Progenitor cell of endocrine pancreas (in vitro differentiated cells): ENCODE measurements at places on chromosomes 1 and 21. TPM values are rescaled to one million over a fixed set of nuclear protein-coding genes. Genes with fewer than 3 reads are reported as not detected.

PDZK1 gene
- 25.0 and 26.2 TPM in 2 replicates for total RNA-seq

TLCD4 gene
- 33.8 and 34.2 TPM in 2 replicates for total RNA-seq

GRCh38 chr21:14403681-14404318, 20.9 kb upstream of the HSPA13 start:
- DNase-seq, result no peak
- H3K4me1 ChIP-seq, result no peaks in the 10 kb centered on the region
- no peak overlapping the region for H3K4me3 ChIP-seq
- no peaks in the 10 kb centered on the region for H3K27me3 ChIP-seq
- no peaks in the 10 kb centered on the region for H3K36me3 ChIP-seq
- H3K27ac ChIP-seq, result no peak overlapping the region

DNA sequence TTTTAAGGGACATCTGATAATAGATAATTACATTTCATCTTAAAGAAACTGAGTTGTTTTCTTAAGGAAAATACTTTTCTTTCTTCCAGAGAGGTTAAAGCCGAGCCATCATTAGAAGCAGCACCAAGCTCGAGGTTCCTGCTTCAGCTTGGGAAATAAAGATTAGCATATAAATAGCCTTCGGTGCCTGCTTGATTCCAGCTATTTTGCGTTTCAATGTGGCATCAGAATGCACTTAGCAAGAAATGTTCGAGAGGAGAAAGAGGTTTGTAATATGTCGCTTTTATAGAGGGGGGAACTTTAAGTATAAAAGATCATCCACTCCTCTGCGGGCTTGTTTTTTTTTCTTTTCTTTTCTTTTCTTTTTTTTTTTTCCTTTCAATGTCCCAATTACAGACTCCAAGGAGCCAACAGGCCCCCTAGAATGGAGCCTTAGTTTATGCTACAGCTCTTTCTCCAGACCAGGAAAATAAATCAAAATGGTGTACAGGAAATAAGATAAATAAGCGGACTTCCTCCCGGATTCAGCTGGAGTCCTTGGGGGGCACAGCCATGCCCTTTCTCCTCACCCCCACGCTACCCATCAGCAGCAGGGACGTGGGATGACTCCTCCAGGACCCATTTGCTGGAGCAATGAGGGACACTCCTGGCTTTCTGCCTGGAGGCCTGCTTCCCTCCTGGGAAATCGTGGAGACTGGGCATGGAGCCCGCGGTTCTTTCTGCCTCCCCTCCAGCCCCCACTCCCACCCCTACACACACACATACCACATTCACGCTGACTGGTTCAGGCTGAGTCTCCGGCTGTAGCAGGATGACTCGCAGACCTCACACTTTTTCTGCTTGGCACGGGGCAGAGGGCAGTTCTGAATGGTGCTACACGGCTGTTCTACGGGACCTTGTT, 131.6 kb downstream of the RRAGC start:
- no peak overlapping the region for H3K27ac ChIP-seq
- peaks cover 17% of the 10 kb centered on the region for H3K4me1 ChIP-seq
- no peaks in the 10 kb centered on the region for H3K36me3 ChIP-seq
- no peak for DNase-seq

AGT gene
- total RNA-seq, result 12.5 and 13.5 TPM in 2 replicates

ASCL5 gene
- 0.26 and 0.36 TPM in 2 replicates for total RNA-seq

RAD54L gene
- total RNA-seq, result 17.0 and 17.3 TPM in 2 replicates

IVL gene
- not detected in 2 replicates for total RNA-seq

- peaks cover 8% of the 10 kb centered on the region for H3K4me1 ChIP-seq
- H3K27ac ChIP-seq, result no peak overlapping the region
- no peak for DNase-seq
- H3K4me3 ChIP-seq, result no peak overlapping the region
- H3K36me3 ChIP-seq, result no peaks in the 10 kb centered on the region
- H3K27me3 ChIP-seq, result peaks cover 21% of the 10 kb centered on the region
These were observed 119.7 kb upstream of the LMO4 start for GRCh38 chr1:87208931-87209330.

RNU1-2 gene
- total RNA-seq, result 3,923 and 3,957 TPM in 2 replicates

DNA sequence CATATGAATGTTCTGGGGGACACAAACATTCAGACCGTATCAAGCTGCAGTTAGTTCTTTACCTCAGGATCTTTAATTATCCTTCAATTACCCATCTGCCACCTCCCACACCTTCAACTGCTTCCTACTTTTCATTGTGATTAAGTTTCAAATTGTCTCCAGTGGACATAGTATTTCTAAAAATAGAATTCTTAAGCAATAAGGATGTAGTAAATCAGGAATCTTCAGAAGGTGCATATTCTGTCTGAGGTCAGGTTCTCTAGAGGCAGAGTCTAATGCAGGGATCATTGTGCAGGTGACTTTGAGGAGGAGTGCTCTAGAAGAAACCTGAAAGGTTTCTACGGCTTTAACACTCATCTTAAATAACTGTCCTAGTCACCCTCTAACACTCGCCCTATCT, 102.6 kb upstream of the PPP2R5A start:
- H3K4me3 ChIP-seq, result no peak overlapping the region
- DNase-seq, result no peak
- peaks cover 3% of the 10 kb centered on the region for H3K27me3 ChIP-seq
- no peaks in the 10 kb centered on the region for H3K36me3 ChIP-seq

DNA sequence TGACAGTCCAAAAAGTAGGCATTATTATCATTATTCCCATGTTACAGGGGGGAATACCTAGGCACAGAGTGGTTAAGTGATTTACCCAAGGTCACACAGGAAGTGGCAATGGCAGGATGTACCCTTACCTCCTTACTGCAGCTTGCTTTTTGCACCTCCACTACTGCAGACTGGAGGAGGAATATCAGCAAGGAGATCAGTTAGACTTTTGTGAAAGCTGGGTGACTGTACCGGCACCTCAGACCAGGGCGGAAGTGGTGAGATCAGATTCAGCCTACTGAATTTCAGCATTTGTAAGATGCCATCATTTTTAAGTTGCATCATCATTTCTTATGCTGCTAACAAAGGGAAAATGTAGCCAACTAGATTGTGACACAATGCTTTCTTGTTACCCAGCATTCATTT, 4.5 kb downstream of the ADARB1 start:
- no peak overlapping the region for H3K4me3 ChIP-seq
- no peak overlapping the region for H3K27ac ChIP-seq
- no peak for DNase-seq

- no peak for DNase-seq
- peaks cover 4% of the 10 kb centered on the region for H3K36me3 ChIP-seq
- no peak overlapping the region for H3K27ac ChIP-seq
- no peak overlapping the region for H3K4me3 ChIP-seq
- H3K27me3 ChIP-seq, result no peaks in the 10 kb centered on the region
These were observed 9.3 kb upstream of the PHGDH start for GRCh38 chr1:119702384-119702783.

ATXN7L2 gene
- total RNA-seq, result 17.6 and 19.6 TPM in 2 replicates

GRCh38 chr1:221865808-221866207, 123.9 kb upstream of the DUSP10 start:
- no peak overlapping the region for H3K27ac ChIP-seq
- no peaks in the 10 kb centered on the region for H3K4me1 ChIP-seq
- H3K36me3 ChIP-seq, result no peaks in the 10 kb centered on the region
- H3K4me3 ChIP-seq, result no peak overlapping the region
- no peak for DNase-seq

CLDN17 gene
- total RNA-seq, result not detected in 2 replicates

B3GALT5 gene
- 0.86 and 1.6 TPM in 2 replicates for total RNA-seq

OR2T11 gene
- not detected in 2 replicates for total RNA-seq

- H3K4me3 ChIP-seq, result no peak overlapping the region
- H3K27me3 ChIP-seq, result peaks cover 24% of the 10 kb centered on the region
- DNase-seq, result no peak
- H3K27ac ChIP-seq, result no peak overlapping the region
These were observed 454.6 kb upstream of the RUNX1 start for GRCh38 chr21:35503671-35504070.

GRCh38 chr1:70659891-70660290, 248.8 kb downstream of the CTH start:
- no peak overlapping the region for H3K4me3 ChIP-seq
- peaks cover 7% of the 10 kb centered on the region for H3K4me1 ChIP-seq
- no peak for DNase-seq
- H3K27ac ChIP-seq, result no peak overlapping the region
- H3K27me3 ChIP-seq, result no peaks in the 10 kb centered on the region

DNA sequence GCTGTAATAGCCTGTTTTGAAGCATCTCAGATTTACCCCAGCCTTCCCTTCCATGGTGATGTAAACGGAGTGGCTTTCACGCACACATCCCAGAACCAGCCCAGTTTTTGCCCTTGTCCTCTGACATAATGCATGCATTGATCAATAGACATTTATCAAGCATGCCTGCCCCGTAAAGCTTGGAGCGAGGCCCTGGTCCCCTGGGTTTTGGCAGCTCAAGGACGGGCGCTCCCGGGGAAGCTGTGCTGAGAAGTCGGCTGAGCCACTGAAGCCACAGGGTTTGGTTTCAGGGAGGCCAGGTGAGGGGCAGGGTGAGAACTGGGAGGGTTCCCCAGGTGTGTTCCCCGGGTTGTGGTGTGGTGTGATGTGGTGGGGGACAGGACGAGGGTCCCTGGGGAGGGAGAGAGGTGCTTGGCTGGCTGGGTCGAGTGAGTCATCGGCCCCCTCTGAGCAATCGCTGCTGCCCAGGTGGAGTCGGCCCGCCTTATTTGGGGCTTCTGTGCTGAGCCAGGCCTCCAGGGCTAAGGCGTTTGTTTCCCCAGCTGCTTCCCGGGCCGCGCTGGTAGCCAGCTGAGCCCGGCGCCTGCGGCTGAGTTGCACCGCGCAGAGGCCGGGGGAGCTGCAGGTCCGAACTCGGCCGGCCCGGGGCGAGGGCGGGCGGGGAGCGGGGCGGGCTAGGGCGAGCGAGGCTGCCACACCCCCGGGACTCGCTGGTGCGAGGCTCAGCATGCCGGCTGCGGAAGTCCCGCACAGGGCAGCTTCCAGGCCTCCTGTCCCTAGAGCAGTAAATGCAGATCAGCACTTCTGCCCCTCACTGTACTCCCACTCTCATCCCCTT, 23.6 kb downstream of the ATP2B4 start:
- no peaks in the 10 kb centered on the region for H3K27me3 ChIP-seq
- H3K4me1 ChIP-seq, result peaks cover 16% of the 10 kb centered on the region
- H3K4me3 ChIP-seq, result peak overlapping the region; percentile 68

HSD11B1 gene
- total RNA-seq, result not detected in 2 replicates

GRCh38 chr1:200034761-200035396, 7.4 kb downstream of the NR5A2 start:
- H3K4me3 ChIP-seq, result no peak overlapping the region
- no peak for DNase-seq
- H3K27ac ChIP-seq, result no peak overlapping the region
- H3K27me3 ChIP-seq, result peaks cover 8% of the 10 kb centered on the region
- H3K4me1 ChIP-seq, result peaks cover 24% of the 10 kb centered on the region

ZBTB8B gene
- total RNA-seq, result 4.3 and 4.7 TPM in 2 replicates

BRINP3 gene
- 0.11 TPM in 1 of 2 replicates, not detected in the other for total RNA-seq

- no peaks in the 10 kb centered on the region for H3K27me3 ChIP-seq
- H3K27ac ChIP-seq, result no peak overlapping the region
- peaks cover 4% of the 10 kb centered on the region for H3K36me3 ChIP-seq
- no peaks in the 10 kb centered on the region for H3K4me1 ChIP-seq
- no peak overlapping the region for H3K4me3 ChIP-seq
- DNase-seq, result peak; percentile 6
These were observed 11.7 kb downstream of the COL6A2 start for GRCh38 chr21:46109313-46110221.

- peaks cover 15% of the 10 kb centered on the region for H3K4me1 ChIP-seq
- no peak overlapping the region for H3K4me3 ChIP-seq
- DNase-seq, result no peak
- H3K36me3 ChIP-seq, result no peaks in the 10 kb centered on the region
These were observed 7.3 kb downstream of the TRAF5 start for GRCh38 chr1:211333906-211334305.

BATF3 gene
- total RNA-seq, result 0.53 and 0.55 TPM in 2 replicates

- H3K36me3 ChIP-seq, result no peaks in the 10 kb centered on the region
- H3K4me1 ChIP-seq, result no peaks in the 10 kb centered on the region
- H3K4me3 ChIP-seq, result no peak overlapping the region
- H3K27me3 ChIP-seq, result peaks cover 7% of the 10 kb centered on the region
These were observed 181.3 kb upstream of the USP24 start for GRCh38 chr1:55396381-55396891.

TRAPPC10 gene
- 40.4 and 42.7 TPM in 2 replicates for total RNA-seq

TMEM54 gene
- 23.2 and 27.0 TPM in 2 replicates for total RNA-seq

DNA sequence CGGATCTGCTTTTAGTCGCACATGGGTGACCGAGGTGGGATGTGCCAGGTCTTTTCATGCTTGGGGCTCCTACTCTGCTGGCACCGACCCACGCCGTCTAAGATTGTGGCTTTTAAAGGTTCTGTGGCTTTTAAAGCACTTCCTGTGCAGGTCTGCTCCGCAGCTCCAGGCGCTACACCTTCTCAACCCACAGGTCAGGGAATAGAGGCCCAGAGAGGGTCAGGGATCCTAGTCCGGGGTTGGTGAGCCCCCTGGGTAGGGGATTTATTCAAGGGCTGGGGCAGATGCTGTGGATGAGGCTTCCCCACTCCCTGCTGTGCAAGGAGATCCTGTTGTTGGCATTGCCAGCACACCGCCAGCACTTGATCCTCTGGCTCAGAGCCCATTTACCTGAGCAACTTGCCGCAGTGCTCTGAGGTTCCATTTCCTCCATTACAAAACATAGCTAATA, 212.8 kb upstream of the RAB4A start:
- H3K36me3 ChIP-seq, result no peaks in the 10 kb centered on the region
- no peak overlapping the region for H3K27ac ChIP-seq
- DNase-seq, result no peak
- H3K27me3 ChIP-seq, result peaks cover 18% of the 10 kb centered on the region

DNA sequence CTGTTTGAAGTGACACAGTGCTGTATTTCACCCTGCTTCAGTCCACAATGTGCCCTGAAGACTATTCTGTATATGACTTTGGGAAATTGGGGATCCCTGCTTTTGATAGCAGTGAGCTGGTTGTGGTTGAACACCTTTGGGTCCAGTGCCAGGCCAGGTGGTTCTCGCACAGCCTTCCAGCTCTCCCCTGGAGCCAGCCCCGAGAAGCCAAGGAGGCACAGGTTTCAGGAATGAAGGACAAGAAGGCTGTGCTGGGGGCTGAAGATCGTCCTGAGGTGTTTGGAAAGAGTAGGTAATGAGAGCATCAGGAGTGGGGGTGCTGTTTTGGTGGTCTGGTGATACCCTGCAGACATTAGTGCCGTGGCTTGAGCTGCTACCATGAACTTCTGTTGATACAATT, 131.4 kb upstream of the COL6A1 start:
- no peak overlapping the region for H3K27ac ChIP-seq

DNA sequence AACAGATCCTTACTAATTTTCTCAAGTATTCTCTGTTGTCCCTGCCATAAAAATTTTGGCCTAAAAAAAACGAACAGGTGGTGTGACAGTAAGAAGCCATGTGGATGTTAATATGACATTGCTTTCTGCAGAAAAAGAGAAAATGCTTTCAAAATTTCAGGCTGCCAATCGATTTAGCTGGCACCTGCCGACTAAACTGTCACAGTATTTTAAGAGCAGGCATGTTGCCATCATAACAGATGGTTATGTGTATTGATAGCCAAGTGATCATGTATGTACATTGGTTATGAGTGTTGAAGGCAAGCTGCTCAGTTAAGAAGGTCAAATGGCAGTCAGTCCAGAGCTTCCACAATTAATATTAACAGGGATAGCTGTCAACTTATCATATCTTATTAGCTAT, 1017.0 kb downstream of the MRPL39 start:
- H3K36me3 ChIP-seq, result no peaks in the 10 kb centered on the region
- H3K27me3 ChIP-seq, result no peaks in the 10 kb centered on the region
- H3K4me1 ChIP-seq, result no peaks in the 10 kb centered on the region
- DNase-seq, result no peak

GRCh38 chr1:20632386-20632785, 872 bp upstream of the PINK1 start:
- peaks cover 3% of the 10 kb centered on the region for H3K4me1 ChIP-seq
- no peak overlapping the region for H3K27ac ChIP-seq
- DNase-seq, result no peak
- peaks cover 1% of the 10 kb centered on the region for H3K27me3 ChIP-seq
- H3K36me3 ChIP-seq, result no peaks in the 10 kb centered on the region
- peak overlapping the region; percentile 64 for H3K4me3 ChIP-seq

EPB41 gene
- total RNA-seq, result 96.2 and 102 TPM in 2 replicates
